ENCODE measurements at places on chromosomes 2 and 18.

DNA sequence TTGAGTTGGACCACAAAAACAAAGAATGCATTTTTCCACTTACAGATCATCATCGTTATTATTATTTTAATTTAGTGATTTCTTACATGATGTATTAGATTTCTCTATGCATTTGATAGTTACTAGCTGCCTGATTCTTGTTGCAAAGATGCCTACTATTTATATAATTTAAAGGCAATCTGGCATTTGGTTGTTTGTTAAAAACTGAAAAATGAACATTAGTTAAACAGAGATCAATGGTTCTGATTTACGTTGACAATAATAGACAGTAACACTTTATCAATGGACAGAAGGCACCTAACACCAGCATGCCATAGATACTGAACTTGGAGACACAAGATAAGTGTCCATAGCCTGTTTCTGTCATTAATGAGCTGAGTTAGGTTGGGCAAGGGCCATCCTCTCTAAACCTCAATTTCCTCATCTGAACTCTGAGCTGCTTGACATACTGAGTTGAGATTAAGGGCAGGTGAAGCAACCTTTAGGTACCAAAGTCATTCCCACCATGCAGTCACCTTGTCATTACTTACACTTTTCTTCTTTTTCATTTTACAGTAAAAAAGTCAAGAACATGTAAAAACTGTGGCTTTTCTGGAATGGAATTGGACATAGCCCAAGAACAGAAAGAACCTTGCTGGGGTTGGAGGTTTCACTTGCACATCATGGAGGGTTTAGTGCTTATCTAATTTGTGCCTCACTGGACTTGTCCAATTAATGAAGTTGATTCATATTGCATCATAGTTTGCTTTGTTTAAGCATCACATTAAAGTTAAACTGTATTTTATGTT is 3.1 kb downstream of the CCL20 start:
- no peak for DNase-seq

DNA sequence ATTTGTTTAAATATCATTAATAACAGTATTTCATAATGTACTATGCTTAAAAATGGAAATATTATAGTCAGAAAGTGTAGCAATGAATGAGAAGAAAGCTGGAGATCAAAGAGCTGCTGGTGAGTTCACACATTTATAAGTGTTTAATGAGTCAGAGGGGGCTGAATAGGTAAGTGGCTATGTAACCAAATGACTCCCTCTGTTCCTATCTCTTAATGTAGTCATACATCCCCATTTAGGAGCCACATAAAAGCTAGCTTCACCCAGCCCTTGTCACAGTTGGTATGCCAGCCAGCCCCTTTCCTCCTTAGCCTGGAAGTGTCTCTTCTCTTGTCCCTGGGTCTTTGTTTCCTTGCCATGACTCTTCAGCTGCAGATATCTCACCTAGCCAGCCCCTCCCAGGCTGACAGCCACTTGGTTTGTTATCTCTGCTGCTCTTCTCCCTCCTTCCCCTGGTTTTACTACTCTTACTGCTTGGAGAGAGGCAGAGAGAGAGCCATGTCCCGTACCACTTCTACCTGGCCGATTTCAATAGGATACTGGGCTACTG is 438.6 kb upstream of the HNMT start:
- DNase-seq, result no peak

- DNase-seq, result no peak
These were observed 91.8 kb downstream of the PLEKHM3 start for GRCh38 chr2:207933396-207934065.

DNA sequence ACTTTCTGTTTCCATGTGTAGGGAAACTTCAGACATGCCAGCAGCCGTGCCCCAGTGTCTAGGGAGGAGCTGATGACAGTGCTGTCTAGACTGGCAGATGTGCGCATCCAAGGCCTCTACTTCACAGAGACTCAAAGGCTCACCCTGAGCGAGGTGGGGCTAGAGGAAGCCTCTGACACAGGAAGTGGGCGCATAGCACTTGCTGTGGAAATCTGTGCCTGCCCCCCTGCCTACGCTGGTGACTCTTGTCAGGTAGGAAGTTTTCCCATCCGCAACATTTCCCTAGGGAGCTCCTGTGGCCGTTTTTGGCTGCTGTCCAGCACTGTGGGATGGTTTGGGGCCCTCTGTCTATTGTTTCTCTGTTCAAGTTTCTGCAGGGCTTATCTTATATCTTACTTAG is 143.1 kb upstream of the TTC39C start:
- no peak for DNase-seq

DNA sequence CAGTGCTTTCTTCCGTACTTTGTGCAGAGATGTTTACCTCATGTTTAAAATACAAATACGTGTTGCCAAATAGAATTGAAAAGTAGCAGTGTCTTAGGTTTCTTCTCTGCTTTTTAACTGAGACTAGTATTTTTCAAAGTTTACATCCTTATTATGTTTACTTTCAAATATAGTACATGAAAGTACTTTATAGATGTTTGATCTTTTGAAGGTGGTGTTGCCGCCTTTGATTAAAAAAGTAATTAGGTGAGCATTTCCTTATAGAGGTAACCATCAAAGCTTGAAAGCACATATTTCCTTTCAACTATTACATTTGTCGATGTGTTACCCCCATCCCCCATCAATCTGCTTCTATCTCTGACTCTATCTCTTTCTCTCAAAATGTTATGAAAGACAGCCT is 87.0 kb downstream of the CERS6 start:
- no peak for DNase-seq

- no peak for DNase-seq
These were observed 40.9 kb upstream of the STPG4 start for GRCh38 chr2:47196046-47196445.

DNA sequence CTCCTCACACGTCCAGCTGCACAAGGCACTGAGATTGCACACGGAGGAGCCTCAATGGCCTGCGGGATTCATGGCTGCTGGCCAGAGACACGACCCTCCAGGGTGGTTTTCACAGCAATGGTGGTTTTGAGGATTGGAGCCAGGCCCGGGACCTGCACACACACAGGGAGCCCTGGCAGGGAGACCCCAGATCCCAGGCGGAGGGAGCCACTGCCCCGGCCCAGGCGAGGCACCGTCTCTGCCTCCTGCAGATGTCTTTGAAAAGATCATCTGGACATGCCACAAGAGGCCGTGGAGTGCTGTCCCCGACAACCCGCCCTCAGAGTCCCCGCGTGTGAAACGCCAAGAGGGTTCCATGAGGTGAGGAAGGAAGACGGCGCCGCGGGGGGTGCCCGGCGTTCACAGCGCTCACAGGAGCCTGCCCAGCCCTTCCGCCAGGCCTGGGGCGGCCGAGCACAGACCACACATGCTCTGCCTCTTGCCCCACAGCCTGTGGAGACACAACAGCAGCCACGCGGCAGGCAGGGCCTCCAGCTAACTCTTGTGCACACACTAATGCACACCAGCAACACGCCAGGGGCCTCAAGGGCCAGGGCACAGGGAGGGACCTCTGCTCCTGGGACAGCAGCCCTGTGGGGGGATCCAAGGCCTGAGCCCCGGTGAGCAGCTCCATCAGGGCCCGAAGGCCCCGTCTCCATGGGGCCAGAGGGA is 72.8 kb upstream of the CTDP1 start:
- DNase-seq, result no peak

DNA sequence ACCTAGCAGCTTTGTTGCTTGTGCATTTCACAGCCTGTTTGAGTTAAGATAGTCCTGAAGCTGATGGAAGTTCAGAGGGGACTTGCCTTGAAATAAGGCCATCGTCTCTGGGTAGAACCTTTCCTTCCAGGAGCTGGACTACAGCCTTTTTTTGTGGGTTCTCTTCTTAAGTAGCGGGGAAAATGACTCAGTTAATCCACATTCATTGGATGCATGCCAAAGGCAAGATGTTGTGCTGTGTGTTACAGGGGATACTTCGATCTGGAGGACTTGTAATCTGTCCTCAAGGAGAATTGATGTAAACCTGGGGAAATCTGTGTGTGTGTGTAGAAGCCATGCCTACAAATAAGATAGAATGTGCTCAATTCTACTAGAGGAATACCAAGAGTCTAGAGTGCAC is 46.8 kb downstream of the RPIA start:
- no peak for DNase-seq

DNA sequence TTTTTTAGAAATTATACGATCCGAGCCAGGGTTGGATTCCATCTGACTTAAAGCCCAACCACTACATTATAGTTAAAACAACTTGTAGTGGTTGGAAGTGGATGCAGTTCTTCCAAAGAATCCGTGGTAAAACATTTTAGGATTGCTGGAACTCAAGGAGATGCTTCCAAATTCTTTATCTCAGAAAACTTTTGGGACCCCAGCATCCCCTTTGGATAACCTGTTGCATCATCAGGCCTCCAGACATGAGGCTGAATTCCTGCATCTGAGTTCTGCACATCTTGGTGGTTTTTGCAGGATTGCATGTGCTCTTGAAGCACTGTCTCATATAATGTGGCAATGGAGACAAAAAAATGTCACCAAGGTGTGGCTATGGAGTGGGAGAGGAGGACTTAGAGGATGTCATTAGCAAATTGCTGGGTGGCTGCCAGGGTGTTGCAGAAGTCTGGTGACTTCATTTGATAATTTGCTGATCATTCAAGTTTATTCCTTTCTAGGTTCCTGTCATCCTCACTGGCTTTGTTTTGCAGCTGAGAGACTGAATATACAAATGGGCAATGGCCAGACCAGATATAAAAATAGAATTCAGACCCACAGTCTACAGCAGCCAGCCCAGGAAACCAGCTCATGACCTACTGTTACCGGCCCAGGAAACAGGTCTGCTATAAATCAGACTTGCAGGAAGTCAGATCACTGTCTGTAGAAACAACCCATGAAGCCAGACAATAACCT is 207.7 kb downstream of the BCL2 start:
- no peak for DNase-seq

DNA sequence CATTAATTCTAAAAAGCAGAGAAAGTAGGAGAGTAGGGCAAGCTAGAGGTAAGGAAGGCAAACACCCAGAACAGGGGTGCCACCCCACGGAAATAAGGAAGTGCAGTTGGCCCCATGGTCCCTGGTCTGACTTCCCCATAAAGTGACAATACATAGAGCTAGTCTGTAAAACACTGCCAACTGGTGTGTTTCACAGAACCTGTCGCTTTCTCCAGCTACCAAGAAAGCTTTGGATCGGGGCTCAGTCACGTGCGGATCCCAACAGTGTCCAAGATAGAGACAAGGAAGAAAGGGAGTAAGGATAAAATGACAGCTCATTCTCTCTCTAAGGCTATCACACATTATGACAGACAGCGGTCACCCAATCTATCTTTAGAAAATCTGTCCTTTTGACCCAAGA is 36.4 kb downstream of the TBC1D8 start:
- DNase-seq, result no peak

- no peak for DNase-seq
These were observed 48.0 kb downstream of the TRABD2A start for GRCh38 chr2:84832772-84833461.

- no peak for DNase-seq
These were observed 53.0 kb downstream of the EPAS1 start for GRCh38 chr2:46350029-46350689.

- no peak for DNase-seq
These were observed 24.8 kb upstream of the TBC1D8 start for GRCh38 chr2:101175991-101176390.

- DNase-seq, result no peak
These were observed 1.9 kb downstream of the MPPE1 start for GRCh38 chr18:11906176-11906575.

- DNase-seq, result no peak
These were observed 7.7 kb downstream of the MEIS1 start for GRCh38 chr2:66442516-66443185.

GRCh38 chr2:197137231-197137630 is 173.3 kb downstream of the ANKRD44 start:
- DNase-seq, result no peak

DNA sequence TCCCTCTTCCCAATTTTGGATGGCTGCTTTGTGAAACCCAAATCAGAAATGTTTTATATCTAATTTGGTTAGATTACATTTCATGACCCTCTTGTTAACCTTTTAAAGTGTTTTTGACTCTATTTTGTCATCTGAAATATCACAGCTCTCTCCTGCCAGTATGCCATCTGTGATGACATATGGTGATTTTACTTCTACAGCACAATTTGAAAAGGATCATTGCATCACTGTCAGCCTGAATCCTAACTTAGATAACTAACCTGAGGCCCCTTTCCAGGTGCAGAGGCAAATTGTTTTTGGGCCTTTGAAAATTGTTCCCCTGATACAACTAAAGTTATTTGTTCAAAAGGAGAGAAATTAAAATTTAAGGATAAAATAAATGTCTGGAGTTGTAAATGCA is 1023.4 kb upstream of the LRRTM1 start:
- DNase-seq, result no peak

GRCh38 chr2:232365621-232366321 is 12.8 kb upstream of the ALPP start:
- DNase-seq, result no peak

DNA sequence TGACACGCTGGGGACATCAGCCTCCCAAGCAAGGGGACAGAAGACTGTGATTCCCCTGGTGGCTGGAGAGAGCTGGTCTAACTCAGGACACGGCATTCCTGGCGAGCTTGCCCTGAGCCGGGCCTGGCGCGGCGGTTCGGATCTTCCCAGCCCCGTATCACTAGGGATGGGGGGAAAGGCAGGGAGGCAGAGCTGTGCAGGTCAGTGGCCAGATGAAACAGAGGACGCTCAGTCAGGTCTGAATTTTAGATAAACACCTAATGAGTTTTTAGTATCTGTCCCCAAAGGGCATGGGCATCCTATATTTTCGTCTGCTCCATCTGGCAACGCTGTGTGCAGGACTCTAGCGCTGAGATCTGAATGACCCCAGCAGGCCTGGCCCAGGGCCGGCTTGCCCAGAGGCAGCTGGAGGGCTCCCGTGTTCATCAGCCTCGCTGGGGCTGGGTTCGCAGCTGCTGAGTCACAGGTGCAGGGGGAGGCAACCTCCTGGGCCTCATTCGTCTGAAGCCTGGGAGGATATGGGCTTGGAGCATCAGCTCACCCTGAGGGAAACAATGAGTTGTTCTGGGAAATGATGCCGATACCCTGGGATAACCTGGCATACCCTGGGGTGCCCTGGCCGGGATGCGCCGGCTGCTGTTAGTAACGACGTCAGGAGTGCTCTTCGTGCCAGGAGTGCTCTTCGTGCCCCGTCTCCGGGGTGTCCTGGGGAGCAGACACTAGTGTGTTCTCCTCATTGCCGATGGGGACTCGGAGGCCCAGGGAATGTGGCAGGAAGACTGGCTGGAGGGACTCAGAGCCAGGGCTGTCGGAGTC is 48.1 kb upstream of the HPCAL1 start:
- DNase-seq, result no peak

DNA sequence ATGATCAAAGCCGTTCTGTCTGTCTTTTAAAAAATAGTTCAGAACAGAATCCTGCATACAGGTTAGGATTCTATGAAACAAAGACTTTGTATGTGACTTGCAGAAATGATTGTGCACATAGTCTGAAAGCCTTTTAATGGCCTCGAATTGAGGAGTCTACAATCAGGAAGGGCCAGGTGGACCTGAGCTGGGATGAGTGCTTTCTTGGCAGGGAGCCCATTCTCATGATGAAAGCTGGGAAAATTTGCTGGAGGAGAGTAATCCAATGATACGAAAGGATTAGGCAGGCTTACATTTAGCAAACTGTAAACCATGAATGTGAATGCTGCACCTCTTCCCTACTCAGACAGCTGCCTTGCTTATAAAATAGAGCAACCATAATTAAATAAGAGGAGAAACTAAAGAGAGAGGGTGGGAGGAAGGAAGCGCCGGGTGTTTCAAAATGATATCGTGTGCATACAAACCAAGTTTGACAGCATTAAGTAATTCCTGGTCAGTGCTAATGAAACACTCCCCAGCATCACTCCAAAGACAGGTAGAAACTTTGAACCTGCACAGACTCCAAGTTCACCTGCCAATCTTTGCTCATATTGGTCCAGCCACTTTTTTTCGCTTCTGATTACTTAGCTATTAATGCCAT is 23.7 kb upstream of the CXCR4 start:
- DNase-seq, result no peak
